ENCODE measurements at places on chromosomes 3 and 15. TPM values are rescaled to one million over a fixed set of nuclear protein-coding genes. Genes with fewer than 3 reads are reported as not detected.
A peak's percentile ranks its signal among the peaks of the same experiment; 100 is the strongest.

RPL4 gene
- total RNA-seq: 1,575 TPM

CYP1A1 gene
- total RNA-seq: 0.46 TPM

CASR gene
- not detected for total RNA-seq

SLC7A14 gene
- total RNA-seq: 0.03 TPM

GRK7 gene
- total RNA-seq: not detected

TIGIT gene
- 0.69 TPM for total RNA-seq

SLC28A1 gene
- total RNA-seq: not detected

ADGRG7 gene
- not detected for total RNA-seq

IL5RA gene
- total RNA-seq: 7.3 TPM

GRCh38 chr3:167116120-167116922 lies 263.8 kb downstream of the ZBBX start:
- no peak overlapping the region for H3K27ac ChIP-seq
- no peaks in the 10 kb centered on the region for H3K27me3 ChIP-seq
- H3K4me1 ChIP-seq: no peaks in the 10 kb centered on the region
- no peak for DNase-seq
- H3K36me3 ChIP-seq: no peaks in the 10 kb centered on the region

- DNase-seq: no peak
- peaks cover 38% of the 10 kb centered on the region for H3K4me1 ChIP-seq
- no peaks in the 10 kb centered on the region for H3K36me3 ChIP-seq
- H3K27ac ChIP-seq: peak overlapping the region; percentile 99
- H3K27me3 ChIP-seq: no peaks in the 10 kb centered on the region
These were observed 700 bp upstream of the EDEM1 start for GRCh38 chr3:5186858-5187155.

DNA sequence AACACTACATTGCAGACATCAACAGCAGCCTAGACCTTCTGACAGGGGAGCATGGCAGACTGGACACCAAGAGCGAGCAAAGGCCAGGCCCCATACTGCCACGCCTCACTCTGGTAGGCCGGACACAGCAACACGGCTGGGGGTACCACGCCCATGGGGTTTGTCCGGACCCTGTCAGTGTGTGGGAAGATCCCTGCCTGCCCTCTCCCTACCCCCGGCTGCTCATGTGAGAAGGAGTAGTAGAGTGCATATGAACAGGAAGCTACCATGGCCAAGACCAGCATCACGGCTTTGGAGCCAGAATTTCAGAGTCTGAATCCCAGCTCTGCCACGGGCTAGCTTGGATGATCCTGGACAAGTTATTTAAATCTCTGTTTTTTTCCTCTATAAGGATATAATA lies 27.9 kb downstream of the ALDH1L1 start:
- no peak overlapping the region for H3K4me3 ChIP-seq
- no peak for DNase-seq
- H3K27me3 ChIP-seq: no peaks in the 10 kb centered on the region
- H3K36me3 ChIP-seq: no peaks in the 10 kb centered on the region

DNA sequence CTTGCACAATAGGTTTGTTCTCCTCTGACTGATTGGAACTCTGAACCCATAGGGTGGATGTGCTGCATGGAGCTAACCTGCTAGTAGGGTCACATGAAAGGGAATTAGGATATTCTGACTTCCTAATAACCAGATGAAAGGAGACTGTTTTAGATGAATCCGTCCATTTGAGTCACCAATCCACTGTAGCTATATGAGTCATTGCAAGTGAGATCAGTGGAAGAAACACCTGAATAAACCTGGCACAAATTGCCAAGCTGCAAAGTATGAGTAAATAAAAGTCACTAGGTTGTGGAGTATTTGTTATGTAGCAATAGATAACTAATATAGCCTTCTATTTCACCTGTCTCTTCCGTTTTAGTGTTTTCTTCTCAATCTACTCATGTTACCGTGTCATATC lies 584.4 kb downstream of the PDCD6IP start:
- no peak overlapping the region for H3K27ac ChIP-seq
- no peak for DNase-seq
- H3K4me1 ChIP-seq: no peaks in the 10 kb centered on the region
- H3K4me3 ChIP-seq: no peak overlapping the region

- no peak for DNase-seq
- no peak overlapping the region for H3K27ac ChIP-seq
- H3K4me3 ChIP-seq: no peak overlapping the region
- no peaks in the 10 kb centered on the region for H3K36me3 ChIP-seq
- H3K4me1 ChIP-seq: no peaks in the 10 kb centered on the region
- no peaks in the 10 kb centered on the region for H3K27me3 ChIP-seq
These were observed 44.6 kb upstream of the ARPP21 start for GRCh38 chr3:35594739-35595138.

DNA sequence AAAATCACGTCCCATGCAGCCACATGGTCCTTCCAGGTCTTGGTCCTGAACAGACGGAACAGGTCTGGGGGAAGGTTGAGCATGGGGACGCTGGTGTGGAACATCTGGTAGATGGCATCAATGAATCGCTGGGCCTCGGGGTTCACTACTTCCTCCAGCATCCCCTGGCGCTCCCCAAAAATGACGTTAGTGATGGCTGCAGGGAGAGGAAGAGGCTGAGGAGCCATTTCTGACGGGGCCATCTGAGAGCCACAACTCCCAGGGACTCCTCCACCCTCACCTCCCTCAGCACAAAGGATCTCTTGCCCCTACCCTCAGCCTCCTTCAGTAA lies 23.7 kb downstream of the CYP11A1 start:
- no peak for DNase-seq
- no peak overlapping the region for H3K4me3 ChIP-seq
- no peaks in the 10 kb centered on the region for H3K36me3 ChIP-seq
- no peaks in the 10 kb centered on the region for H3K27me3 ChIP-seq

GRCh38 chr3:107369791-107370190 lies 7.4 kb upstream of the CCDC54 start:
- no peaks in the 10 kb centered on the region for H3K27me3 ChIP-seq
- no peaks in the 10 kb centered on the region for H3K4me1 ChIP-seq
- H3K27ac ChIP-seq: no peak overlapping the region
- no peaks in the 10 kb centered on the region for H3K36me3 ChIP-seq
- no peak overlapping the region for H3K4me3 ChIP-seq
- DNase-seq: no peak

GRCh38 chr15:42131826-42132806 lies 24.3 kb downstream of the PLA2G4F start:
- peaks cover 5% of the 10 kb centered on the region for H3K4me1 ChIP-seq
- H3K4me3 ChIP-seq: no peak overlapping the region
- H3K27me3 ChIP-seq: no peaks in the 10 kb centered on the region
- peak; percentile 84 for DNase-seq
- H3K36me3 ChIP-seq: no peaks in the 10 kb centered on the region

- H3K27ac ChIP-seq: no peak overlapping the region
- H3K36me3 ChIP-seq: no peaks in the 10 kb centered on the region
- no peak overlapping the region for H3K4me3 ChIP-seq
- H3K27me3 ChIP-seq: no peaks in the 10 kb centered on the region
- DNase-seq: no peak
- H3K4me1 ChIP-seq: no peaks in the 10 kb centered on the region
These were observed 89.5 kb downstream of the ZMAT3 start for GRCh38 chr3:178982137-178982536.

- H3K4me1 ChIP-seq: peaks cover 45% of the 10 kb centered on the region
- no peak overlapping the region for H3K4me3 ChIP-seq
These were observed 405.9 kb upstream of the TBL1XR1 start for GRCh38 chr3:177603148-177603603.

DNA sequence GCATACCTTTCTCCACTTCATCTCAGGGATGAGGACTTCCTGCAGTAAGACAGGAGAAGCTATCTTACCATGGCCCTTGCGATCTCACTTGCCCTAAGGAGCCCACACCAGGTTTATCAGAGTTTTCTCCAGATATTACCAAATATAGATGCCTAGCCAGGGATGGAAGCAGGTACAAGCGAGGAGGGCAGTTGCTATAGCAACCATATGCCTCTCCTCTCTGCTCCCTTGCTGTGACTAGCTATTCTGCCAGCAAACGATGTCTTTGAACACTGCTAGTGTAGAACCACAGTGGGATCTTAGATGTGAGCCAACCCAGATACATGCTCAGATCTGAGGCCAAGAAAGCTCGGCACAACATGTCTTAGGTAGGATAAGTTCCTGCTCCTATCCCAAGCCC lies 33.9 kb downstream of the GRAMD2A start:
- H3K36me3 ChIP-seq: no peaks in the 10 kb centered on the region
- H3K27ac ChIP-seq: no peak overlapping the region
- peaks cover 20% of the 10 kb centered on the region for H3K4me1 ChIP-seq
- DNase-seq: no peak
- no peak overlapping the region for H3K4me3 ChIP-seq

GRCh38 chr3:185825006-185825638 lies at the start of gene IGF2BP2:
Gene IGF2BP2, minus strand, starts transcription at chr3:185825042. Its CDS starts 82 bp downstream, at chr3:185824960.
- no peaks in the 10 kb centered on the region for H3K36me3 ChIP-seq
- peaks cover 14% of the 10 kb centered on the region for H3K4me1 ChIP-seq
- peak; percentile 83 for DNase-seq
- H3K27ac ChIP-seq: peak within 1 kb of the TSS; percentile 92

Data from upper lobe of left lung (tissue), 6 donors.